ENCODE measurements at places on chromosomes 12 and 14.

GRCh38 chr14:57060276-57060955, 208.3 kb downstream of the EXOC5 start:
- DNase-seq: no peak

- DNase-seq: no peak
These were observed 48.0 kb downstream of the ZFYVE1 start for GRCh38 chr14:72978856-72979255.

DNA sequence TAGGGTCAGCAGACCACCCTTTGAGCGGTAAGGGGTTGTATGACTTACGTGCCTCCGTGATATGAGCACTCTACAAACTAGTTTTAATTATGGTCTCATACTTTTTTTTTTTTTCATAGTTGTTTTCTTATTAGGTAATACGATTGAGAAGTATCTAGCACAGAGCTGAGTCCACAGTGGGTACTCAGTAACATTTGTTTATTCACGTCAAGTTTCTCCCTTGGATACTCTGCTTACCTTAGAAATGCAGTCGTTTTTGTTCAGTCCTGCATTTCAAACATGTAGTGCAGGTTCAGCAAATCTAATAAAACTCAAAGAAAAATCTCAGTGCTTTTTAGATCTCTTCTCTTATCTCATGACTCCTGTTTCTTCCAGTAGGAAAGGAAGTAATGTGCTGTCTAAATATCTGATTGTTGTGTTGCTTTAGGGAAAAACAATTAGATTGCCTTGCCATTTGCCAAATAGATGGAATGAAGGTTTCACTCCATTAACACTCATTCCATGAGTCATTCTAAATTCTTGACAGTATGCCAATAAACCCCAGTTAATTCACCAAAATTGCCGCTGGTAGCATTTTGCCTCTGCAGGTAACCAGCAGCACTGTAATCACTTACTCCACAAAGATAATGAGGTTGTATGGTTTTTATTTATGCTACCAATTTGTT, 118.9 kb downstream of the PTCSC3 start:
- DNase-seq: no peak

DNA sequence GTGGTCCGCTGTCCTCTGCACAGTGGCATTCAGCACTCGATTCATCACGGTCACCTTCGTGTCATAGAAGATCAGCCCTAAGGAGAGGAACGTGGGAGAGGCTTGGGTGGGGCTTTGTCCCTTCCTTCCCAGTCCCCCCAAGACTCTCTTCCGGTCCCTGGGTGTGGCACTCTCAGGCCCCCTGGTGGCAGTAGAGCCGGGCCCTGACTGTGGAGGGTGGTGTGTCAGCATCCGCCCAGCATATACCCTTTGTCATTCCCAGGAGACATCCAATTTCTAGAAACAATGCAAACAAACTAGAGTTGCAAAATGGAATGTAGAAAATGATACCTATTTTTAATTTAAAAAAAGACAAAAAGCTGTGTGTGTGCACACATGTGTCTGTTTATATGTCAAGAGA, 45.0 kb downstream of the TRAFD1 start:
- DNase-seq: no peak

DNA sequence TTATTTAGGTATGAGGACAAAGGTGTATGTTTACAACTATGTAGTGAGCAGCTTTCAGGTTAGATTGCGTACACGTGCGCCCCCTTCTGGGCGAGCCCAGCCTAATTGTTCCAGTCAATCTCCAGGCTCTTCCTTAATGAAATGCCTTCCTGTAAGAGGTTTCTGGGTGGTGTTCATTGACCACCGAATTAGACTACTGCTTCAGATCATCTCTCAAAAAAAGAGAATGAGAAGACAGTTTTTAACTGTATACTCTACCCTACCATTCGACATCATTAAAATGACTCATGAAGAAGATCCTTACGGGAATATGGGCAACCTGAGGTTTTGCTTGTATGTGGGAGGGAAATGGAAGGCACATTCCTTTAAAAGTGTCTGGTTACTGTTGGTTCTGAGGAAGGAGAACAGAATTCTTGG, 2.1 kb downstream of the LUM start:
- peak; percentile 53 for DNase-seq
